ENCODE measurements at places on chromosomes 1 and 21.

GRCh38 chr1:11590395-11590794 lies 63.8 kb downstream of the FBXO2 start:
- DNase-seq, result no peak

- DNase-seq, result no peak
These were observed 677 bp downstream of the PRKAA2 start for GRCh38 chr1:56645677-56646305.

- DNase-seq, result no peak
These were observed 71.4 kb upstream of the ARTN start for GRCh38 chr1:43861988-43862735.

- DNase-seq, result no peak
These were observed 7.5 kb upstream of the THEM4 start for GRCh38 chr1:151916726-151917370.

GRCh38 chr1:225191199-225191753 lies 236.6 kb downstream of the LBR start:
- no peak for DNase-seq

DNA sequence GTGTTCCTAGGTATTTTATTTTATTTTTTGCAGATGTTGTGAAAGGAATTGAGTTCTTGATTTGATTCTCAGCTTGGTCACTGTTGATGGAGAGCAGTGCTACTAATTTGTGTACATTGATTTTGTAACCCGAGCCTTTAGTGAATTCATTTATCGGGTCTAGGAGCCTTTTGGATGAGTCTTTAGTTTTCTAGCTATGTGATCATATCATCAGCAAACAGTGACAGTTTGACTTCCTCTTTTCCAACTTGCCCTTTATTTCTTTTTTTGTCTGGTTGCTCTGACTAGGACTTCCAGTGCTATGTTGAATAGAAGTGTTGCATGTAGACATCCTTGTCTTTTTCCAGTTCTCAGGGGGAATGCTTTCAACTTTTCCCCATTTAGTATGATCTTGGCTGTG lies 138.9 kb downstream of the LHX8 start:
- DNase-seq, result no peak

DNA sequence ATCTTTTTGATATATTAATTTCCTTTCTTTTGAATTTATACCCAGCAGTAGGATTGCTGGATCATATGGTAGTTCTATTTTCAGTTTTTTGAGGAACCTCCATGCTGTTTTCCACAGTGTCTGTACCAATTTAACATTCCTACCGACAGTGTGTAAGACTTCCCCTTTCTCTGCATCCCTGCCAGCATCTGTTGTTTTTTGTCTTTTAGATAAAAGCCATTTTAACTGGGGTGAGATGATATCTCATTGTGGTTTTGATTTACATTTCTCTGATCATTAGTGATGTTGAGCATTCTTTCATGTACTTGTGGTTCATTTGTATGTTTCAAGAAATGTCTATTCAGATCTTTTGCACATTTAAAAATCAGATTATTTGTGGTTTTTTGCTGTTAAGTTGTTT lies 62.4 kb upstream of the STUM start:
- no peak for DNase-seq

DNA sequence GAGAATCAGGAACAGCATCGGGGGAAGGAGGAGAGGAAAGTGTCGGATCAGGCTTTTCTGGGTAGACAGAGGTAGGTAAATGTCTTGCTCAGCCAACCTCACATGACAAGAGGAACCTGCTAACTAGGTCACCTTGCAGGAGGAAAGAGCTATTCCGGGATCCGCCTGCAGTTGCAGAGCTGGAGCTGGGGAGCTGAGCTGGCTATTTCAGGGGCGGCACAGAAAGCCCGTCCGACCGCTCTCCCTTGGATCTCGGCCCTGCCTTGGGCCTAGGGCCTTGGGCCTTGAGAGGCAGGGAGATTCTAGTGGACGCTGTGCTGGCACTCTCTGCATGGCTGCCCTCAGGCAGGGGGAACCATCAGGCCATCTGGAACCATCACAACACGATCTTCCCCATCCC lies 56.5 kb upstream of the CTPS1 start:
- DNase-seq, result no peak

DNA sequence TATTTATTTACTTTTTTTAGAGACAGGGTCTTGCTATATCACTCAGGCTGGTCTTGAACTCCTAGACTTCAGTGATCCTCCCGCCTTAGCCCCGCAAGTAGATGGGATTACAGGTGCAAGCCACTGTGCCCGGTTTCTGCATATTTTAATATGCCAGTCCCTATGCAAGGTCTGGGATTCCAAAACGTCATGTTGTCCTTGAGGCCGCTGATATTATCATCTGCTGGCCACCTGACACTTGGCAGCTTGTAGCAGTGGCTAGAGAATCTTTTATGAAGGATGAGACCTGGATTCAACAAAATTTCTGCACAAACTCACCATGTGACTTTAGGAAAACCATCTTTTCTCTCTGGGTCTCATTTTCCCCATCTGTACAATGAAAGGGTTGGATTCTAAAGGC lies 32.9 kb upstream of the OSBPL9 start:
- DNase-seq, result no peak

- DNase-seq, result no peak
These were observed 620.4 kb upstream of the BEND5 start for GRCh38 chr1:49397086-49397485.

DNA sequence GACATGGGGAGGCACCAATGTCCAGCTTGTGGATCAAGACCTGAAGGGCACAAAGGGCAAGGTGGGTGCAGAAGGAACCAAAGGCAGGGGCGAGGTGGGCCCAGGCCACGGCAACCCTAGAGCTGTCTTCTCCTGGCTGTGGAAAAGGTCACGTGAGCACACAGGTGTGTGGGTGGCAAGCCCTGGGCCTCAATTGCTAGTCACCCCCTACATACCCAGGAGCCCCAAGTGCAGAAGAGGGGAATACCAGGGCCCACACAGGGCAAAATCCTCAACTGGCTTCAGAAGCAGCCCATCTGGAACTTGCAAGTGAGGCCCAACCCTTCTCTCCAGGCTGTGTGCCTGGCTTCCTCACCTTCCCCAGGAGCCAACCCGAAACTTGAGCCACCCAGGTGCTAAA lies 25.6 kb downstream of the ZBTB17 start:
- no peak for DNase-seq

DNA sequence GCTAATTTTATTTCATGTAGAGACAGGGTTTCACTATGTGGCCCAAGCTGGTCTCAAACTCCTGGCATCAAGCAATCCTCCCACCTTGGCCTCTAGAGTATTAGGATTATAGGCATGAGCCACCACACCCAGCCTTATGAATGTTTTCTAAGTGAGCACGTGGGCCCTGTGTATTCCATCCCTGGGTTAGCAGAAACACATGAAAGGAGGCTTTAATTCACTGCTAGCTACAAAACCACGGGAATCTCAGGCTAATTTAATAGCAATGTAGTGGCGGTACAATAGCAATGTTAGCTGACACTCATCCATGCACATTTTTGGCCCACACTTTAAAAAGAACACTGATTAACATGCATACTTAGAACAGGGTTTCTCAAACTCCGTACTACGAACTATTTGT lies 32.0 kb downstream of the VTCN1 start:
- DNase-seq, result no peak

DNA sequence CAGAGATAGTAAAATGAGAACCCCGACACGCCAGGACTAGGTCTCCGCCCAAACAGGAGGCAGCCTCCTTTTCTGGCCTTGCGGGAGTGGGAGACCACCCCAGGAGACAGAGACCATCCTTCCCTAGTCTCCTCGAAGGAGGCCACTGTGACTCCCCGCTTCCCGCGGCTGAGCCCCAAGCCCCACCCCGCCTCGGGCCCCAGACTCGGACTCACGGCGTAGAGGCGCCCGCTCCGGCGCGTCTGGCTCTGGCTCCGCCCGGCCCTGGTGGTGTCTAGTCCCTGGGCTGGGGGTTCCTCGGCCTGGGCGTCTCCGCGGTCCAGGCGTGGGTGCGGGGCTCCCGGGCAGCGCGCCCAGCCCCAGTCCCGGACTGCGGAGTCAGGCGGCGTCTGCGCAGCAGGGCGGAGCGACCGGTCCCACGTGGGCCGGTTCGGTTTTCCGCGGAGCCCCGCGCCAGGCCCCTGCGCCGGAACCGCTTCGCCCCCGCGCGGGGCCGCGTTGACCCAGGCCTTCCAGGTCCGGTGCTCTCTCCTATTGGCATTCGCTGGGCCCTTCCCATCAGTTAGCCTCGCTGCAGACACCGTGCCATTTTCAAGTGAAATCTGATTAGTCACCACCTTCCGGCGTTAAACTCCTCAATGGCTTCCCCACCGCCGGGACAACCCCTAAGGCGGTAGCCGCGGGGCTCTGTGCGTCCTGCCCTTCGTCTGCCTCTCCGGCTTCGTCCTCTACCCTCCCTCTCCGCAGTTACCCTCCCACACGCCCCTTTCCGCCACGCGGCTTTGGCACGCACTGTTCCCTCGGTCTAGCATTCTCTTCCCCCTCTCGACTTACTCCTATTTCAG lies at the start of gene C1orf216:
C1orf216 (minus strand) TSS at position 393 of the 845 bp plus-strand sequence. CDS start 2,563 bp downstream, outside the sequence.
- no peak for DNase-seq

GRCh38 chr1:31657020-31657804 lies 12.5 kb upstream of the PEF1 start:
- no peak for DNase-seq

DNA sequence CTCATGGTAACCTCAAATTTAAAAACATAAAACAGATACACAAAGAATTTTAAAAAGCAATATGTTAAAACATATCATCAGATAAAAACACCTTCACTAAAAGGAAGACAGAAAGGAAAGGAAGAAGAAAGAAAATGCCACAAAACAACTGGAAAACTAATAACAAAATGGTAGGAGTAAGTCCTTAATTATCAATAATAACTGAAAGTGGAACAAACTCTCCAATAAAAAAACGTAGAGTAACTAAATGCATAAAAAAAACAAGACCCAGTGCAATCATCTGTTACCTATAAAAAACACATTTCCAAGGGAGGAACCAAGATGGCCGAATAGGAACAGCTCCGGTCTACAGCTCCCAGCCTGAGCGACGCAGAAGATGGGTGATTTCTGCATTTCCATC lies 47.1 kb upstream of the ACADM start:
- DNase-seq, result no peak

DNA sequence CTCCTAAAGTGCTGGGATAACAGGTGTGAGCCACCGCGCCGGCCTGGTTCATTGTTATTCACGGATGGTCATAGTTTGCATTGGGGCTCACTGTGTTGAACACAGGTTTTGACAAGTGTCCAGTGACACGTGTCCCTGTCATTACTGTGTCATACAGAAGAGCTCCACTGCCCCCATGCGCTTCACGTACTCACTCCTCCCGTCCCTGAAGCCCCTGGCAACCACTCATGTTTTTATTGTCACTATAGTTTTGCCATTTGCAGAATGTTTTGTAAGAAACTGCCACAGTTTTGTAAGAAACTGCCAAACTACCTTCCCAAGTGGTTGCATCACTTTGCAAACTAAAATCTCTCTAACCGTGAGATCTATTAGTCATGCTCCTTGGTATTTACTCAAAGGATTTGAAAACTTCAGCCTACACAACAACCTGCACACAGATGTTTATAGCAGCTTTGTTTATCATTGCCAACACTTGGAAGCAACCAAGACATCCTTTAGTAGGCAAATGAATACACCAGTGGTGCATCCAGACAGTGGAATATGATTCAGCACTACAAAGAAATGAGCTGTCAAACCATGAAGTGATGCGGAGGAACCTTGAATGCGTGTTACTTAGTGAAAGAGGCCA lies 163.2 kb upstream of the COL6A1 start:
- no peak for DNase-seq

All from DMS153 (cell line).